ENCODE measurements at places on chromosomes 13 and 19.

- no peak for DNase-seq
Measured at GRCh38 chr19:35629332-35629633, 447 bp downstream of the RBM42 start.

DNA sequence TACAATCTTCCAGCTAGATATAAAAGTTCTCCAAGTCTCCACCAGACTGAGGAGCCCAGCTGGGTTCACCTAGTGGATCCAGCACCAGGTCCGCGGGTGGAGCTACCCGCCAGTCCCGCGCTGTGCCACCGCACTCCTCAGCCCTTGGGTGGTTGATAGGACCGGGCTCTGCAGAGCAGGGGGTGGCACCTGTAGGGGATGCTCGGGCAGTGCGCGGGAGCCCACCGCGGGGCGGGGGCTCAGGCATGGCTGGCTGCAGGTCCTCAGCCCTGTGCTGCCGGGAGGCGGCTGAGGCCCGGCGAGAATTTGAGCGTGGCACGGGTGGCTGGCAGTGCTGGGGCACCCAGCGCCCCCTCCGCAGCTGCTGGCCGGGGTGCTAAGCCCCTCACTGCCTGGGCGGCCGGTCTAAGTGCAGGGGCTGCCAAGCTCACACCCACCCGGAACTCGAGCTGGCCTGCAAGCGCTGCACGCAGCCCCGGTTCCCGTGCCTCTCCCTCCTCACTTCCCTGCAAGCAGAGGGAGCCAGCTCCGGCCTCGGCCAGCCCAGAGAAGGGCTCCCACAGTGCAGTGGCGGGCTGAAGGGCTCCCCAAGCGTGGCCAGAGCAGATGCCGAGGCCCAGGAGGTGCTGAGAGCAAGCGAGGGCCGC is 542.8 kb upstream of the PCDH9 start:
- no peak for DNase-seq

GRCh38 chr19:720345-721160 is 11.8 kb downstream of the PALM start:
- no peak for DNase-seq

- DNase-seq: no peak
Measured at GRCh38 chr19:4519521-4520277, 1.4 kb upstream of the PLIN4 start.

GRCh38 chr13:25117312-25117711 is 21.4 kb downstream of the PABPC3 start:
- no peak for DNase-seq
